Mammary epithelial cell (primary cell): ENCODE measurements at places on chromosomes 5 and 9.

GRCh38 chr5:10709933-10710332 lies 51.1 kb downstream of the DAP start:
- DNase-seq = no peak

DNA sequence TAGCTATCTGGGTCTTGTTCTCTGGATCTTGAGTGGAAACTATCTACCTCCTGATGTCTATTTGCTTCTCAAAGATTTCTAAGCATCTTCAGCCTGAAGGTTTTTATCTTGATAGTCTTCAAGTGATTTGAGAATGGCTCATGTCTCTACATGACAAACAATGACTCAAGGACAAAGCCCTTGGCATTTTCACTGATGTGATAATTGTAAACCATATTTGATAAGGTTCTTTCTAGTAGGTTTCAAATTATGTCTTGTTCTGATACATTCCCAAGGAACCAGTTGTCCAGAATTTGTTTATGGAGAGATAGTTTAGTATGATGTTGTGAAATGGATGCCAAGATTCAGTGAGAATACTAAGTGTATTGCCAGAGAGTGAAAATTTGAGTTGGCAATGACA lies 1079.3 kb upstream of the CDH9 start:
- peak; percentile 2 for DNase-seq

DNA sequence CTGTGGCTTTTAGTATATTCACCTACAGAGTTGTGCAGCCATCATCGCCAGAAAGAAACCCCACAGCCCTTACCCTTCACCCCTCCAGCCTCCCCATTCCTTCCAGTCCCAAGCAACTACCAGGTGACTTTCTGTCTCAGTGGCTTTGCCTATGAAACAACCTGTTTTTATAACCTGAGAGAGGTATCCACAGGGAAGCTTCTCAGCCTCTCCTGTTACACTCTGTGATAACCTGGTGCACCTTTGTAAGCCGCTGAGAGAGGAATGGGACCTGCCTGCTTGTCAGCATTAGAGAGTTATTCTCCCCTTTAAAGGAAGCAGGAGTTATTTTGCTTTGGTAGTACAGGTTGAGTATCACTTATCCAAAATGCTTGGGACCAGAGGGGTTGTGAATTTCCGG lies 93.6 kb downstream of the TRIO start:
- no peak for DNase-seq

- DNase-seq = no peak
Observed at GRCh38 chr9:37407468-37407867, 15.0 kb upstream of the GRHPR start.

- DNase-seq = peak; percentile 42
Observed at GRCh38 chr9:35516479-35516878, 26.6 kb downstream of the RUSC2 start.

DNA sequence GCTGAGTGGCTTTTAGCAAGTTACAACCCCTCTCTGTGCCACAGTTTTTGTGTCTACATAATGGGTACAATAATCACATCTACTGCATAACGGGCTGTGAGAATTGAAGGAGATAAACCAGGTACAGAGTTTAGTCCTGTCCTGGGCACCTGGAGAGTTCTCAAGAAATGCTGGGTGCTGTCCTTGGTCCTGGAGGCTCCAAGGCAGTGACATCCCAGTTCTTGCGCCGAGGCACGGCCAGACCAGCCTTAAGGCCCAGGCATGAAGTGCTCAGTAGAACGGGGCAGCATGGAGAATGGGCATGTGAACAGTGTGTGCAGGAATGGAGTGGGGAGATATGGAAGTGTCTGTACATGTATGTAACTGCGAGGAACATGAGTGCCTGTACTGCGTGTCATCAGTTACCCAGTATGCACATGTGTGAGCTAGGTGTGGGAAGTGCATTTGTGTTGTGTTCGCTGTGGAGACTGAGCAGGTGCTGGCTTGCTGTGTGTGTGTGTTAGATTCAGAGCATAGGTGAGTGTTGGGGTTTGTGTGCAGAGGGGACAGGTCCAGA lies 6.3 kb upstream of the UNC5A start:
- DNase-seq = peak; percentile 43

DNA sequence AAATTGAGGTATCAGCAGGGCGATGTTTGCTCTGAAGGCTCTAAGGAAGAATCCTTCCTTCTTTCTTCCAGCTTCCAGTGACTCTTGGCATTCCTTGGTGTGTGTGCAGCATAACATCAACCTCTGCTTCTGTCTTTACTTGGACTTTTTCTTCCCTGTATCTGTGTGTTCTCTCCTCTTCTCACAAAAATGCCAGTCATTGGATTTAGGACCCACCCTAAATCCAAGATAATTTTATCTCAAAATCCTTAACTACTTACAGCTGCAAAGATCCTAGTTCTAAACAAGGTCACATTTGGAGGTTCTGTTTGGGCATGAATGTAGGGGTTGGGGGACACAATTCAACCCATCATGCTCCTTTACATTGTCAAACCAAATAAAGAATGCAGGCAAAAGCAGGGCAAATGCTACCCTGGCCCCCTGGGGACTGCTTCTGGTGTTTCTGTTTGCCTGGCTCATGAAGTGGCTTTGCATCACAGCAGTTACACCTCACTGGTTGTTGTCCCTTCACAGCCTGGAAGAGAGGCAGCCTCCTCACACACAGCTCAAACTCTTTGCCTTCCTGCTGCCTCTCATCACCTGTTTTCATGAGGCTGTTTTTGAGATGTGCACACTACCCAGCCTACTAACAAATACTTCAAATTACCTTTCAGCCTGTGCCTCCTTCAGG lies 64.8 kb upstream of the PLCXD3 start:
- no peak for DNase-seq

DNA sequence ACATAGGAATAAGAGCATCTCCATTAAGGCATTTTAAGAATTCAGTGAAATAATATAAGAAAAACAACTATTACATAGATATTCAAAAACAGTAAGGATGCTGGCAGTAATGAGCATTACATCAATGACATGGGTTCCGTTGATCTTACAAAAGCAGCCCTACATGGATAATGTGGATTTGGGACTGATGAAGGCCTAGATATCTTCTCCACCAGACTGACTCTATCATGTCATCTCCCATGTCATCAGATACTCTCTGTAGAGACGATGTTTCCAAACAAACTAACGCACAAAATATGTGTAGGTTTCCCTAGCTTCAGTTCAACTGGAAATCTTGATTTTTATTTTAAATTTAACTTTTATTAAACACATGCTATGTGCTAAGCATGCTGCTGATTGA lies 3.6 kb downstream of the LURAP1L start:
- DNase-seq = no peak

GRCh38 chr5:36177154-36177553 lies 25.2 kb downstream of the SKP2 start:
- no peak for DNase-seq

GRCh38 chr5:151556806-151557205 lies 34.3 kb downstream of the FAT2 start:
- DNase-seq = no peak

DNA sequence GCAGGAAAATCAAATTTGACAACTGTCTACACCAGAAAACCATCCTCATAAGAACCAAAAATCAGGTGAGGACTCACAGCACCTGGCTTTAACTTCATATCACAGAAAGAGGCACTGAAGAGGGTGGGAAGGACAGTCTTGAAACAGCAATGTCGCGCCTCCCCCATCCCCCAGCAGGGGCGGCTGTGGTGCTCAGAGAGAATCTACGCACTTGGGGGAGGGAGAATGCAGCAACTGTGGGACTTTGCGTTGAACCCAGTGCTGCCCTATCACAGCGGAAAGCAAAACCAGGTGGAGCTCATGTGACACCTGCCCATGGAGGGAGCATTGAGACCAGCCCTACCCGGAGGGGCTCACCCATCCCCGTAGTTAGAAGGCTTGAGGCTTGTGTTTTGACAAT lies 191.8 kb downstream of the MSX2 start:
- DNase-seq = no peak

GRCh38 chr9:135037521-135038250 lies 49.8 kb upstream of the OLFM1 start:
- DNase-seq = no peak

DNA sequence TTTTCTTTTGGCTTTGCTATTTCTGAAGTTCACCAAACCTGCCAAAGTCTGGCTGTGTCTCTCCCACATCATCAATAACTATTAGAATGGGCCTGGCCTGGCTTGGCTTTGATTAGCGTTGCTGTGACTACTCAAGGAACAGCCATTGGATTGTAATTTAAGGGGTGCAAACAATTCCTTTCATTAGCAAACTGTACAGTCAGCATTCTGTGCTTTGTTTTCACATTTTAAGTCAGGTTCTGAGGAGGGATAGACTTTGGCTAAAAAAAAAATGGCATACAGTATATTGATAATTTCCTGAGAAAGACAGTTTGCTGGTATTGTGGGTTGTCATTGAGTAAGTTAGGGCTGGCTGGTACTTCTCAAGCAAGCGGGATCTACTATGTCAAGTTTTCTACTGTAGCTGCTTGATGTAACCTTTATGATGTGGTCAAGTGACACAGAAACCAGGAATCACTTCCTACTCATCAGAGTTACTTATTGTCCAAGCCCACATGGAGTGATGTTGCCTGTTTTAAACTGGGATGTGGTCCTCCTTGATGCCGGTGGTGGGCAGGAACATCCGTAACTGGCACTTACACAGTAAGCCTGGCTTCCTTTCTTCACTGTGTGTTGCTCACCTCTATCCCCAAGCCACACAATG lies 161.4 kb downstream of the CD180 start:
- no peak for DNase-seq

DNA sequence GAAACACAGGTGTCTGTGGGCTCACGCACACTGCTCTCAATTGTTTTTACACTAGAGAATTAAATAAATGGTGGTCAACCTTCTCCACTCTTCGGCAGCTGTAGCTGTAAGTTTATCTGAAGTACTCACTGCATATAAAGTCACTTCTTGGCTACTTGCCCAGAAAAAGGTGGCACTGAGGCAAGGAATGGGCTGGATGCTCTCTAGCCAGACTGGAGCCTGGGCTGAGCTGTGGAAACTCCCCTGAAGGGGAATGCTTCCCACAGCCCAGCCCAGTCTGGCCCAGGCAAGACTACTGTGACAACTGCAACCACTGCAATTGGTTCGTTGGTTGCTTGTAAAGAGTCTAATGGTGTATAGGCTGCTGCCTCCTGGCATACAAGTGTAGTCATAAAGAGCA lies 4.5 kb downstream of the LEAP2 start:
- no peak for DNase-seq

GRCh38 chr9:89078860-89079259 lies 87.6 kb downstream of the S1PR3 start:
- DNase-seq = no peak

DNA sequence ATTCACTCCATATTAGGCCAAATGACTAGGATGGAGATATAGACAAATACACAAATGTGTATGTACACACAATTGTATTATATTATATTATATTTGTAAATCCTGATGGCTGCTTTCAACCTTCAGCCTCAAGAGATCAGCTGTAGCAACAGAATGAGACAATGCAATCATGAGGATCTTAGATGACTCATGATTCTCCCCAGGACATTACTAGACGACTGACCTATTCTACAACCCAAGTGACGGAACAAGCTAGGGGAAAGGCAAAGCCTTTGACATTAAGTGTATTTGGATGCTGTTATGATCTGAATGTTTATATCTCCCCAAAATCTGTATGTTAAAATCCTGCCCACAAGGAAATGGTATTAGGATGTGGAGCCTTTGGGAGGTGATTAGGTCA lies 66.5 kb downstream of the COX7C start:
- peak; percentile 4 for DNase-seq

GRCh38 chr9:33264473-33265177 lies at the start of the genes BAG1 and CHMP5:
Gene BAG1 (minus strand): TSS chr9:33264708.
Gene CHMP5 (plus strand): TSS chr9:33265049. CDS start chr9:33265079, 30 bp downstream.
- peak; percentile 99 for DNase-seq

- DNase-seq = no peak
Observed at GRCh38 chr9:83340451-83340850, 197.8 kb downstream of the FRMD3 start.

DNA sequence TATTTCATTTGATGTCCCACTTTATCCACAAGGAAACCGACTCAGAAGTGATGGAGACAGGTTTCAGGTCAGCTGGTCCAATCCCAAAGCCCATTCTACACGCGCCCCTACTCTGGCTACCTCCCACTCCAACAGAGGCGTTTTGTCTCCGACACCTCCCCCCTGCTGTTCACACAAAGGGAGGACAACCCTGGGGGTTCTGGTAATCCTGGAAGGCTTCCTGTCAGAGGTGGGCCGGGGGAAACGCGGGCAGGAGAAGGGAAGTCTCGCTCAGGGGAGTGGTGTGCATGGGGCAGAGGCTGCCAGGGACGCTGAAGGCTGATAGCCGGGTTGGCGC lies 39.7 kb upstream of the GABRP start:
- no peak for DNase-seq

GRCh38 chr5:54317511-54318260 lies 7.3 kb upstream of the ARL15 start:
- no peak for DNase-seq

- DNase-seq = peak; percentile 35
Observed at GRCh38 chr9:111161015-111161415, 122.7 kb upstream of the LPAR1 start.

GRCh38 chr5:100803397-100803796 lies 99.7 kb downstream of the ST8SIA4 start:
- no peak for DNase-seq

GRCh38 chr9:20658677-20659473 lies 25.2 kb upstream of the FOCAD start:
- DNase-seq = peak; percentile 47

- DNase-seq = peak; percentile 77
Observed at GRCh38 chr9:16824545-16825330, 45.7 kb downstream of the BNC2 start.

DNA sequence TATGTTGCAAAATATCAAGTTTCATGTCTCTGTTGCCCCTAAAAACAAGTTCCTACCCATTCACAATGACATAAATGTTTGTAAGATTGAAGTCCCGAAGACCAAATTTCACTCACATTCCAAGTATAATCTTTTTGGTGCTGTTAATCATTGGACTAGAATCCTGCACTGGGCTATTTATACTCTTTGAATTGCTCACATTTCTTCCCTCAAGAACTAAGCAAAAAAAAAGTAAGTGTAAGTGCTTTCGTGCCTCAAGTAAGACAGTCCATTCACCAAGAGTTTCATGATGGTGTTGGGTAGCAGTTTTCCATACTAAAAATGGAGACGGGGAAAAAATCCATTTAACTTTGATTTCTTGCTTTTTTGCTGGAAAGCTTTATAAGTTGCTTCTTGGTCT lies 242.3 kb downstream of the EBF1 start:
- no peak for DNase-seq

DNA sequence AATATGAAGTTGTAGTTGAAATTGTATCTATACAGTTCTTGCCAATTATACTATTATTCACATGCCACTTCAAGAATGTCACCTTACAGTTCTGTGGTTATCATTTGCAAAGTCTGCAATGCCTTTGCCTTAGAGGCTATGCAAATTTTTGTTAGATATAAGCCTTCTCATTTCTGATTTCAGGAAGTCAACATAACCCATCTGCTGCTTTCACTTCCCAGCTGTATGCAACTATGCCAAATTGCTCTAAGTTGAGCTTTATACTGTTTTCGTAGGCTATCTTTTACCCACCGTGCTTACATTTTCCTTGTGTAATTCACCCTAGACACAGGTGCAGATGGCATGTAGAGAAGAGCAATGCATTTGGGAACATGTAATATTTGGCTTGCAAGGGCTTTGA lies 1083.0 kb downstream of the CDH9 start:
- no peak for DNase-seq

- DNase-seq = no peak
Observed at GRCh38 chr9:81375187-81376100, 313.9 kb downstream of the TLE1 start.
